ENCODE measurements at places on chromosomes 5 and 9. TPM values are rescaled to one million over a fixed set of nuclear protein-coding genes. Genes with fewer than 3 reads are reported as not detected.
A peak's percentile ranks its signal among the peaks of the same experiment; 100 is the strongest.

DNA sequence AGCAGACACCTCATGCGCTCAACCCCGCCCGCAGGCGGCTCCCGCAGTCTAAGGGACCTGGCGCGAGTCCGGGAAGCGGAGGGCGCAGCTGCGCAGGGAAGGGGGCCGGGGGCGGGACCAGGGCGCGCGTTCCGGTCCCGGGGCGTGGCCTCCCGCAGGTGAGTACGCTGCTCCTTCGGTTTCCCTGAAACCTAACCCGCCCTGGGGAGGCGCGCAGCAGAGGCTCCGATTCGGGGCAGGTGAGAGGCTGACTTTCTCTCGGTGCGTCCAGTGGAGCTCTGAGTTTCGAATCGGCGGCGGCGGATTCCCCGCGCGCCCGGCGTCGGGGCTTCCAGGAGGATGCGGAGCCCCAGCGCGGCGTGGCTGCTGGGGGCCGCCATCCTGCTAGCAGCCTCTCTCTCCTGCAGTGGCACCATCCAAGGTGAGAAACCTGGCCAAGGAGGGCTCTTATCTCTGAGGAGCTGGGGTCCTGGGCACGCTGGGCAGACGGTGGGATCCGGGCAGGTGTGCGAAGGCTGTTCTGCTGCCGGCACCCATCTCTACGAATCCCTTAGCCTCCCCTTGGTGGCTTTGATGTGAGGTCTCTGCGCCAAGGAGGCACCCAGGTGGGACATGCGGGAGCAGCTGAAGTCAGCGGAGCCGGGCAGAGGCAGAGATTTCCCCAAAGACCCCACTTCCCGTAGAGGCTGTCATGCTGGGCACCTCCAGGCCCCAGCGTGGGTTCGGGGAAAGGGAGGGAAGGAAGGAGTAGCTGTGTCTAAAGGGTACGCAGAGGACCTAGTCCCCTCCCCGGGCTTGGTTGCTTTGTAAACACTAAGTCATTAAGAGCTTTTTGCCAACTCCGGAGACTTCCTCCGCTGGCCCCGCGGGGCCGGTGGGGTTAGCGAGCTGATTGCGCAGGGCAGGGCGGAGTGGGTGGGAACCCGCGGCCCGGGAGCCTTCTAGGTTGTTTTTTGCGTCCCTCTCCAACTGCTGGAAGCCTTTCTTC is at the start of gene F2RL1:
TSS of gene F2RL1 (plus strand) at position 187 of the 988 bp plus-strand sequence. CDS start at position 340, 153 bp downstream.
- peak; percentile 84 for DNase-seq

Gene ZDHHC11B
- under 0.01 TPM for total RNA-seq

DNA sequence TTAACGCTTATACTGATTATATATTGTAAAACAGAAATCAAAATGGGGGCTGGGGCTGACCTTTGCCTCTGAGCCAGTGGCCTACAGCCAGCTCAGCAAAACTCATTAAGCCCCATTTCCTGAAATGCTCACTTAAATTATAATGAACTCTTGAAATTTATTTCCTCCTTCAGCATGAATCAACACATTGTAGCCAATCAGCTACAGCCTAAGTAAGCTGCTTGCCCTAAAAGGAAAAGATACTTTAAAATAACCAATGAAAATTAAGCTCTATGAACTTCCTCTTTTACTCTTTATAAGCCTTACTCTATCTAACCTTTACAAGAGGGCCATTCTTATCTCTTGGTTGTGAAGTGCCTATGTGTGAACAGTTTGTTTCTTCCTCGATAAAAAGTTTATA is 33.5 kb upstream of the SUB1 start:
- DNase-seq, result no peak

- no peak for DNase-seq
Observed at GRCh38 chr5:173093606-173094005, 37.5 kb downstream of the CREBRF start.

DNA sequence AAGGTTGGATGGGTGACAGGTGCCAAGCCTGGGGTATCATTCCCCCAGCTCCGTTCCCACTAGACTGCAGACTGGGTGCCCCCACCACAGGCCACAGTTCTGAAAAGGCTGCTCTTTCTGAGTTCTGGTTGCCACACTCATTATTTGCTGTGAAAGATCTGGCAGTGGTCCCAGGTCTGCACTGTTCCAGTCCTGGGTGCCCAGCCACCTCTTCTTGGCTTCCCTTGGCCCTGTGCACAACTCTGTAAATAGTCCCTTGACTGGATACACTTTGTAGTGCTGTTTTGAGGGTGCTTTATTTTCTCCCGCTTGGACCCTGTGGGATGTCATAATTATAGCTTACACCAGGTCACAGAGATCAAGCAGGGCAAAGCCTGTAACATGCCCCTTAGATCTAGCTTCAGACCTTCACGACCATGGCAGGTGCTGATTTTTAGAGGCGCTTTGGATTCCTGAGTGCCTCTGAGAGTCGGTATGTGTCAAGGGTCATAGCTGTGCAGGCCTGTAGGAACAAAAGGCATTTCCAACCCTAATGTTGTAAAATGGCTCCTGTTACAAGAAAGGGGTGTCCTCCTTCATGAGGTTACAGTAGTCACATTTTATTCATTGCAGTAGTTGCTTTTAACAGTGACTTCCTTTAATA is 344.9 kb downstream of the ICE1 start:
- DNase-seq, result no peak
